ENCODE measurements at places on chromosomes 12 and 14.

- DNase-seq, result no peak
Observed at GRCh38 chr12:122283680-122284079, 17.4 kb upstream of the VPS33A start.

GRCh38 chr14:80585506-80585835 is 356.1 kb downstream of the CEP128 start:
- no peak for DNase-seq

DNA sequence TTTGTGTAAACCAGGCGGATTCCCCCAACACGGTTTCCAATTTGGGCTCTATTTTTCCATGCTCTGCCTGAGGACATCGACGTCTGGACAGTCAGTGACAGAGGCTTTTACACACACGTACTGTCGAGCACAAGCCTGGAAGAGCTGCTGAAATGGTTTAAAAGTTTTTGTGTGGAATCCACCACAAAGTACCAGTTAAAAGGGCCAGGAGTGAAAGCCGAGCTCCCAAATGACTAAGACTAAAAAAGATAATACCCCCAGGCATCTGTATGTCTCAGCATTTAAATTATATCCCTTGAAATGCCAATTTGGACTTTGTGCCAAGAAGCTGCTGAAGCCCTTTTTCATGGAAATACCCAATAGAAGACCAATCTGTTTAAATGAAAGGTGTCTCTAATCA is 173.2 kb downstream of the EGLN3 start:
- DNase-seq, result no peak

- no peak for DNase-seq
Observed at GRCh38 chr14:29580763-29581162, 346.9 kb downstream of the PRKD1 start.

GRCh38 chr14:101239065-101239464 is 322.2 kb upstream of the DIO3 start:
- no peak for DNase-seq

GRCh38 chr12:42023733-42024494 is 120.8 kb downstream of the GXYLT1 start:
- peak; percentile 65 for DNase-seq

DNA sequence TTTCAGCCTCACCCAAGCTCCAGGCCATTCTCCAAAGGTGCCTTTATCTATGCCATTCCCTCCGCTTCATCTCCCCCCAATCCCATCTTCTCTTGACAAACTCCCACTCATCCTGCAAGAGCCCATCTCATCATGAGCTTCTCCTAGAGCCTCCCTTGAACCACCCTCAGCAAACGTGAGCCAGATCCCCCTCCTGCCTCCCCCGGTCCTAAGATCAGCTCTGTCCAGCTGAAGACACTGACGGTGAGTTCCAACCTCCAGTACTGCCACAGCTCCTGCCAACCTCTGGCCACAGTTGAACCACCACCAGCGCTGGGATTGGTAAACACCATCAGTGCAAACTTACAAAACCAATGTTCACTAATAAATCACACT is 124.6 kb downstream of the BCL11B start:
- no peak for DNase-seq

GRCh38 chr12:3491938-3492792 is 1.2 kb downstream of the PRMT8 start:
- DNase-seq, result peak; percentile 87

GRCh38 chr12:52836042-52836466 is 1.9 kb upstream of the KRT79 start:
- no peak for DNase-seq

DNA sequence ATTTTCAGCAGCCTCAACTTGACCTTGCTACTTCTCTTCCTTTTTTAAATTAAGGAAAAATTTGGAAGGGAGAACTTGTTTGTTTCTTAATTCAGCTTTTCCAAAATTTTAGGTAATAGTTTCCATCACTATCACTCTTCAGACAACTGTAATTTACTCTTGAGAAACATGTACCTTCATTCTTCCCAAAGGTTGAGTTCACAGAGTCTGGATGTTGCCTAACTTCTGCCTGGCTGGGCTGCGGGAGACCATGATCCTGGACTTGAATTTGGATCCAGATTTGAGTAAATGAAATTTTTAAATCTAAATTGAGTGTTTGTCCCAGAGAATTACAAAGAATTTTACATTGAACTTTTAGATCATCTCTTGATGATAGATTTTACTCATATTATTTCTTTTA is 193.1 kb downstream of the CCDC91 start:
- no peak for DNase-seq

- no peak for DNase-seq
Observed at GRCh38 chr14:77007183-77007974, 21.1 kb downstream of the IRF2BPL start.

DNA sequence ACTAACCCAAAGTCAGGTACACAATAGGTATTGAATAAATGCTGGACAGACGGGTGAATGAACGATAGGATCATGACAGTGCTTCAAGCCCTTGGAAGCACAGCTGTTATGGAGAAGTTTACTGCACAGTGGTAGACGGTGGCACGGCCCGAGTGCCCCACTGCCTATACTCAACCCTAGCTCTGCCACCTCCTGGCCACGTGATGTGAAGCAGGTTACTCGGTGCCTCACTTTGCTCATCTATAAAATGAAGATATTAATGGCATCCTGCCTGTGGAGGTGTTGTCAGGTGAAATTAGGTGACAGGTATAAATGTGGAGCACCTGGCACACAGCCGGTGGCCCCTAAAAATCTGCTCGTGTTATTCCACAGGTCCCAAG is 5.8 kb downstream of the ASB2 start:
- no peak for DNase-seq

GRCh38 chr12:86521870-86522269 is 265.7 kb upstream of the MGAT4C start:
- no peak for DNase-seq
